ENCODE measurements at places on chromosomes 12 and 14. TPM values are rescaled to one million over a fixed set of nuclear protein-coding genes. Genes with fewer than 3 reads are reported as not detected.

TAS2R8 gene
- not detected for total RNA-seq

AMN gene
- under 0.01 TPM for total RNA-seq

CLEC7A gene
- not detected for total RNA-seq

B4GALNT3 gene
- total RNA-seq: not detected

FGF6 gene
- total RNA-seq: not detected

ANG gene
- 5.1 TPM for total RNA-seq

RNASE2 gene
- total RNA-seq: not detected

TAS2R20 gene
- 2.1 TPM for total RNA-seq

BATF gene
- 0.51 TPM for total RNA-seq

VWF gene
- total RNA-seq: 0.26 TPM

SYCP3 gene
- total RNA-seq: 0.26 TPM

FIGNL2 gene
- total RNA-seq: 0.17 TPM

ADAM21 gene
- 0.66 TPM for total RNA-seq

RNU4-1 gene
- total RNA-seq: under 0.01 TPM

TAS2R50 gene
- total RNA-seq: 2.3 TPM

P2RX2 gene
- not detected for total RNA-seq

TAS2R13 gene
- total RNA-seq: 1.7 TPM

TMEM179 gene
- total RNA-seq: under 0.01 TPM

TRAF3 gene
- total RNA-seq: 14.4 TPM

ITGB7 gene
- total RNA-seq: 0.50 TPM

PRICKLE1 gene
- 9.6 TPM for total RNA-seq

Measured in fibroblast of lung (primary cell).